ENCODE measurements at places on chromosomes 4 and X. TPM values are rescaled to one million over a fixed set of nuclear protein-coding genes. Genes with fewer than 3 reads are reported as not detected.

GRCh38 chr4:46581677-46582076, 191.7 kb upstream of the GABRA2 start:
- DNase-seq, result no peak
- H3K36me3 ChIP-seq, result no peaks in the 10 kb centered on the region
- no peaks in the 10 kb centered on the region for H3K27me3 ChIP-seq
- H3K4me3 ChIP-seq, result no peak overlapping the region

Gene FAM9C
- not detected for total RNA-seq

Gene RENBP
- 0.77 TPM for total RNA-seq

Gene MPP1
- 31.0 TPM for total RNA-seq
